ENCODE measurements at places on chromosomes 6 and 20.

DNA sequence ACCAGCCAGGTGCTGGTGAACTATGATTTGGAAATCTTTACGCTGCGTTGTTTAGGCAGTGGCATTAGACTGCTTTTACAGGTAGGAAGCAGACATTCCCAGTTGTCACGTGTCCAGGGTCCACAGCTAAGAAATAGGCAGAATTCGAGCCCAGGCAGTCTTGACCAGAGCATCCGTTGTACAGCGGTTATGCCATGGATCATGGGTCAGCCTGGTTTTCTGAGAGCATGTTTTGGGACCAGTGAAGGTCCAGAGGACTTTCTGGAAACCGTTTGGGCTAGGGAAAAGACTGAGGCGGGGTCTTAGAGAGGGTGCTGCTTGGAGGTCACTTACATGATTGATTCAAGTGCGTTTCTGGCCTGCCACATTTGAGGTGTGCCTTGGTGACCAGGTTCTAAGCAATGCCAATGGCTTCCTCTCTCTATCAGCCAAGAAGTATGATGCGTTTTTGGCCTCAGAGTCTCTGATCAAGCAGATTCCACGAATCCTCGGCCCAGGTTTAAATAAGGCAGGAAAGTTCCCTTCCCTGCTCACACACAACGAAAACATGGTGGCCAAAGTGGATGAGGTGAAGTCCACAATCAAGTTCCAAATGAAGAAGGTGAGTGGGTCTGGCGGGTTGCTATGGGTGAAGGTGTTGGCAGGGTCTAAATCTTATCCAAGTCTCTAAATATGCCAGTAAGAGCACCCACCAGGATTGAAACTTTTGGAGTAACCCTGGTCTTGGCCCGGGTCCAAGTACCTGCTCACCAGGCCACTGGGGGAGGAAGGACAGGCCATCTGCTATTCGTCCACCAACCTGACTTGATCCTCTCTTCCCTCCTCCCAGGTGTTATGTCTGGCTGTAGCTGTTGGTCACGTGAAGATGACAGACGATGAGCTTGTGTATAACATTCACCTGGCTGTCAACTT, 1.8 kb downstream of the RPL10A start:
- no peak for DNase-seq

- DNase-seq, result no peak
These were observed 160.5 kb upstream of the LAMP5 start for GRCh38 chr20:9353916-9354276.

GRCh38 chr6:18327626-18328025, 59.5 kb upstream of the RNF144B start:
- no peak for DNase-seq

GRCh38 chr20:62390317-62391164, 3.6 kb downstream of the RPS21 start:
- DNase-seq, result no peak

DNA sequence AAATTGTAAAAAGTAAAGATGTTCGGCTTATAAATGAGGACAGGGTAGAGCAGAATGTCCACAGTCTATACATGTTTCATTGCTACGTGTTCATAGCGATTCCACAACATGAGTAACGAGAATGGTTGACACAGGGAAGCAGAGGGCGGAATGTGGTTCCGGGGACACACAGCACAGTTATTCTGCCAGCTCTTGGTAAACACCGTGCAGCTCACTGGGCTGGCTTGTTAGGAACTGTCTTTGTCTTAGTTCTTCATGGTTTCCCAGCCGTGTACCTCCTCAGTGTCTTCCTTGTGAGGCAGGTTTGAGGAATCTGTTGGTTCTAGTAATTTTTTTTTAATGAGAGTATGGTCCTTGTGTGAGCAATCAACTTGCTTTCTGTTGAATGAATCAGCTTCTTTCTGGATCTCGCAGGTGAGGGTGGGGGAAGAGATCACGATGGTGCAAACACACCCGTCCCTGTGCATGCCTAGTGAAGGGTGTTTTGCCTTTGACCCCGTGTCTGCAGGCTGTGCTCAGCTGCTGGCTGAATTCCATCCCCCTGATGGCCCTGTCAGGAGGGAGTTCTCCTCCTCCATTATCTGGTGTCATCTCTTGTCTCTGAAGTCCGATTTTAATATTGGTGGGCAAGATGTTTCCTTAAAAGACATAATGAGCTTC, 168.2 kb downstream of the SMOC2 start:
- DNase-seq, result no peak

GRCh38 chr6:14354919-14355572, 237.5 kb downstream of the CD83 start:
- DNase-seq, result no peak

- no peak for DNase-seq
These were observed 733.6 kb upstream of the MAN1A1 start for GRCh38 chr6:120083186-120083585.
